Fibroblast of skin of left quadriceps (primary cell): ENCODE measurements at places on chromosomes 5 and 9.

DNA sequence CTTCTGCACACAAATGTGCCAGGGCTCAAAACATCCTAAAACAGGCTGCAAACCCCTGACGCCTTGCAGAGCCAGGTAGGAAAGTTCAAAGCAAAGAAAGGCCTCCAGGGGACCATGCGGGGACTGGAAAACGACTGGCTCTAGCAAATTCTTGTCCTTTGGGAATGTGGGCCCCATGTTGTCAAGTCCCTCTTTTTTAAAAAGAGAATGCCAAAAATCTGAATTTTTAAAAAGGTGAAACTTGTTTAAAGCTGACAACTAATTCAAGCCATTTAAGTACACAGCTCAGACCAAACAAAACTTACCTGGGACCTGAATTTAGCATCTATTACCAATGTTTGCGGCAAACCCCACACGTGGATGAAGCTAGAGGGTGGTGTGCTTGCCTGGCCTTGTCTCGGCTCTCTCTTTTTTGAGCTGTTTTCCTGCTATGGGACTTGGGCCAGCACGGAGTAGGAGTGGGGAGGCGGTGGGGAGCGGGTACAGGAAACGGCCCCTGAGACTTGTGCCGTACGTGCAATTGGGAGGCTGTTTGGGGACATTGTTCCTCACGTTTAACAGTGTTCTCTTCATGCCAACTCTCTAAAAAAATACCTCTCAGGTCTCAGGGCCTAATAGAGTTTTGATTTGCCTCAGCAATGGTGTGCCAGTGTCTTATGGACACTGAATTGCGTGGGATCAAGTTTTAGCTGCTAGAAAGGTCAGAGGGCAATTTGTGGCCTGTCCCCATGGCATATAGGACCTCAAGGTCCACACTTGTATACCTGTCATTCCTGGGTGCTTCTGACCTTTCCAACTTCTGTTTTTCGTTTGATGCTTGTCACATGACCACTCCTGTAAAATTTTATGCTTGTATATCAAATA, 15.1 kb upstream of the PHF19 start:
- no peak for DNase-seq

DNA sequence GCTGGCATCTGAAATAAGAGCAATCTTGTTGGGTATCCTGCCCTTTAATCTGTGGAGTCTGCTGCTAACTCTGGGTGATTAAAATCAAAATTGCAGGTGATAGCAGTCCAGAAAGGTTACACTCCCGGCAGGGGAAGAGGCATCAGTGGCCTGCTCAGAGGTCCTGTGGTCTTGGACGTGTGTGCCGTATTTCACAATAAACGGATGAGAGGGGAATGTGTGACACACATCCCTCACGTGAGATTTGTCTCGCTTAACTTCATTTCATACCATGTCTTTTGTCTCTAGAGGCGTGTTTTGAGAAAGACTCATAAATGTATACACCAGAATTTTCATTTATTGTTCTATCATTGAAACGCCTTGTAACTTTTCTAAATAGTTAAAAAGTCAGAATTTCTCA, 36.6 kb downstream of the FAM240B start:
- no peak for DNase-seq

DNA sequence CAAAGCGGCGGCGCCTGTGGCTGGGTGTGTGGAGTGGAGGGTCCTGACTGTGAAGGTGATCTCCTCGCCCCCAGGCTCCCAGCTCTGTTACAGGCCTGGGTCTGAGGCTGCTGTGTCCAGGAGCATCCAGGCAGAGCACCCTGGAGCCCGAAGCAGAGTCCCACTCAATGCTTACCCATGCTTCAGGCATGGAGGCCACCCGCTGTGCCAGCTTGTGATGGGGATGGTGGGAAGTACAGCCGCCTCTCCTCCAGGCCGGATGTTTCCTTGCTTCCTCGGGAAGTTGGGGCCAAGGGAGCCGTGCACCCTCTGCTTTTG, 255.9 kb upstream of the IRX1 start:
- no peak for DNase-seq

GRCh38 chr9:124625087-124625486, 117.9 kb upstream of the NR5A1 start:
- no peak for DNase-seq

GRCh38 chr5:6083311-6083978, 294.9 kb downstream of the MED10 start:
- DNase-seq: no peak

GRCh38 chr9:83538890-83539238, 663 bp upstream of the FRMD3 start:
- no peak for DNase-seq

GRCh38 chr5:139524446-139524845, 36.7 kb upstream of the UBE2D2 start:
- no peak for DNase-seq
